Sciatic nerve (tissue), 2 donors: ENCODE measurements at places on chromosomes 1 and 21. TPM values are rescaled to one million over a fixed set of nuclear protein-coding genes. Genes with fewer than 3 reads are reported as not detected.

- no peak for DNase-seq
These were observed 15.6 kb downstream of the EVA1C start for GRCh38 chr21:32427958-32428623.

DNA sequence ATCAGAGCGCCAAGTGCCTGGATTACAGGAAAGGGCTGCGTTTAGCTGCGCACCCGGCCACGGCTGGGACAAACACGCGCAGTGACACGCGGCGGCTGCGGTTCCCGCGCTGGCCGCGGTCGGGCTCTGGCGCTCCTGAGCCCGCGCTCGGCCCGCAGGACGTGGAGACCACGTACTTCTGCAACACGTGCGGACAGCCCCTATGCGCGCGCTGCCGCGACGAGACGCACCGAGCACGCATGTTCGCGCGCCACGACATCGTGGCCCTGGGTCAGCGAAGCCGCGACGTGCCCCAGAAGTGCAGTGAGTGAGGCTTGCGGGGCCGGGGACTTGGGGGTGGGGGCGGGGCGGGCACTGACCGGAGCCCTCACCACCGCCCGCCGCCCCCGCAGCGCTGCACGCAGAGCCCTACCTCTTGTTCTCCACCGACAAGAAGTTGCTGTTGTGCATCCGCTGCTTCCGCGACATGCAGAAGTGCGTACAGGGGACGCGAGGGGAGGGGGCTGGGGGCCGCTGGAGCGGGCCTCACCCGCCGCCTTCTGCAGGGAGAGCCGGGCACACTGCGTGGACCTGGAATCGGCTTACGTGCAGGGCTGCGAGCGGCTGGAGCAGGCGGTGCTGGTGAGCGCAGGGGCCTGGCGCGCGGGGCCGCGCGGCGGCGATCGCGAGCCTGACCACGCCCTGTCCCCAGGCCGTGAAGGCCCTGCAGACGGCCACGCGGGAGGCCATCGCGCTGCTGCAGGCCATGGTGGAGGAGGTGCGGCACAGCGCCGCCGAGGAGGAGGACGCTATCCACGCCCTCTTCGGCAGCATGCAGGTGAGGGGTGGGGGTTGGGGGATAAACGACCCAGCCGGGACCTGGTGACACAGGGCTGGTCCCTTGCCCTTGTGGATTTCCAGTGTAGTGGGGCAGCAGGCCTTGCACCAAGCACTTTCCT lies 3.1 kb downstream of the RNF207 start:
- no peak for DNase-seq

DNA sequence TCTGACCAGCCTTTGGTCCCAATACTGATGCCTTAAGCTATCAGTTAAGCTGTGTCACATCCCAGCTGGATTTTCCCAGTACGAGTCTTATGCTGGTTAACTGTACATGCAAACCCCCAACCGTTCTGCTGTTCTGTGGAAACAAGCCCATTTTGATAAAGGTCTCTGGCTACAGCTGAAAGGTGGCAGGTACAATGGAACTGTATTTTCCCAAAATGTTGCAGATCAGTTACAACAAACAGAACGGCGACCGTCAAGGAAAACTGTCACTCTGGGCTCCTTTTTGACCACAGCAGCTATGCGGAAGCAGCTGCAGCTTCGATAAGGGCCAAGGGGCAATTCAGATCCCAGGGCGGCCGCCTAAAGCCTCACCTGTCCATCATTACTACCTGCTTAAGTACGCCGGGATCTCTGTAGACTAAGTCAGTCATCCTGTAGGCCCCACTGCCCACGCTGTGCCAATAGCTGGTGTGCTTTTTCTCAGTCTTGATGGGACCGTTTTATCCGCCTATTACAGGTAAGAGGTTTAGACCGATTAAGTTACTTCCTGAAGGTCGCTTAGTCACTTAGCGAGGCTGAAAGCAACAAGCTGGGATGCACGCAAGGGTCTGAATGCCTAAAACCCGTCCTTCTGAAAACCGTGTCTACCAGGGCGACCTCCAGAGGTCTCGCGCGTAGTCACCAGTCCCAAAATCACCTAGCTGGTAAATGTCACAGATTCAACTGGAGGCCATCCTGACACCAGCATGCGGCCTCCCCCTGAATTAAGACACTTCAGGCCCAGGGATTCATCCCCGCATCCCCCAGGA lies 11.1 kb upstream of the RAB42 start:
- DNase-seq = no peak

SLC6A9 gene
- total RNA-seq = 6.5 TPM

CHRM3 gene
- 1.4 TPM for total RNA-seq

PDPN gene
- total RNA-seq = 22.7 TPM

GPR153 gene
- total RNA-seq = 10.6 TPM

DNA sequence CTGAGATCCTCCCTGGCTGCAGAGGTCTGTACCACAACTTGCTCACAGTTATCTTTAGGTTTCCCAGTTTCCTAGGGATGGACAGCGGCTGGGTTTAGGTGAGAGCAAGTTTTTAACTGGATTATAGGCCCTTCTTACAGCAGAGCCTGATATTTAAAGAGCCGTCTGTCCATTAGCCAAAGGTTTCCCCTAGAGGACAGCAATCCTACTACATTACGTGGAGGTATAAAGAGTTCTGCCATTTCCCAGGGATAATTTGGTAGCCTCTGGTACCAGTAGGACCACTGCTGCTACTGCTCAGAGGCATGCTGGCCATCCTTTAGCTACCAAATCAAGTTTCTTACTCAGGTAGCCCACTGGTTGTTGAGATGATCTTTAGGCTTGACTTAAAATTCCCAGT lies 21.9 kb upstream of the FCGR2A start:
- no peak for DNase-seq

GRCh38 chr1:217539510-217539909 lies 91.4 kb downstream of the GPATCH2 start:
- no peak for DNase-seq

- DNase-seq = no peak
These were observed 47.8 kb downstream of the AZIN2 start for GRCh38 chr1:33128781-33129180.

SUSD4 gene
- total RNA-seq = not detected

DNA sequence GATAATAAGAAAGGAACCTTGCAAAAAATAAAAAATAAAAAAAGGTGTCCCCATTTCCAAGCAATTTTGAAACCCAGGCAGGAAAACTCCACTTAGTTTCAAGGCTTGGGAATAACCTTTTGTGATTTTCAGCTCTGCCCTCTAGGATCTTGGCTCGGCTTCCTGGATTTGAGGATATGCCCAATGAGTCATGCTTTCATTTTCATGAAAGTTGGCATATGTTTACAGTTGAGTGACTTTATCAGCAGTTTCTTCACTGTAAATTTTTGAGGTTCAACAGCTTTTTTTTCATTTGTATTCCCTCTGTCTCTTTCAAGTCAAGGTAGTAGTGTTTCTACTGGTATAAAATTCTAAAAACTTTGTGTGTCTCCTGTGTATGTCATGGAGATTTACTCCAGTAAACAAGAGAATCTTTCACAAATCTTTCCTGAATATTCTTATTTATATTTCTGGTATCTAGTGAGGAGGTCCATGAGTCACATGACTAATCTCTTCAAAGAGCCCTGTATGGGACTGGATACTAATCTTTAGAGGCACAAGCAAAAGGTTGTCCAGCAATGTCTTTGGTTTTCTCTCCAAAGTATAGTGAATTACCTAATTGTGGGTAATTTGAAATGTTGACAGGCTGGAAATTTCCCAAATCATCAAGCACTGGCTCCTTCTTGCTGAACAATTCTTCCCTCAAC lies 335.3 kb downstream of the BRINP2 start:
- no peak for DNase-seq
